ENCODE measurements at places on chromosomes 2 and 18.

- DNase-seq = no peak
These were observed 64.0 kb downstream of the RALBP1 start for GRCh38 chr18:9539283-9539682.

DNA sequence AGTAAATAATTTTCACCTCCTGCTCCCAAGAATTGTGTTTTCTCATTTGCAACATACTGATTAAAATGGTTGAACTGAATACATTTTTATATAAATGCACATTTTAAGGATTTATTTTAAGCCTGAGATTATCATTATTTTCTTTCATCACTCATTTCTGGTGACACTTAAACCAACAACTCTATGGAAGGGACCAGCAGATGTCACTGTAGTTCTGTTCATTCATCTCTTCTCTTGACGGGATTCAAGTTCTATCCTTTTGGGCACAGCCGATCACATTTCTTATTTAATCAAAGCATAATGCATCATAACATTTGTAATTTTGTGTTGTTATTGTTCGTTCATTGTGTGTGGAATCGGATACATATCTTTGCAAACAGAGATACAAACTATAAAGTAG, 417.9 kb downstream of the HRH4 start:
- DNase-seq = peak; percentile 57

- DNase-seq = no peak
These were observed 256.2 kb downstream of the DLGAP1 start for GRCh38 chr18:4198956-4199355.

- DNase-seq = no peak
These were observed 1748.4 kb upstream of the CELF4 start for GRCh38 chr18:39313992-39314391.

DNA sequence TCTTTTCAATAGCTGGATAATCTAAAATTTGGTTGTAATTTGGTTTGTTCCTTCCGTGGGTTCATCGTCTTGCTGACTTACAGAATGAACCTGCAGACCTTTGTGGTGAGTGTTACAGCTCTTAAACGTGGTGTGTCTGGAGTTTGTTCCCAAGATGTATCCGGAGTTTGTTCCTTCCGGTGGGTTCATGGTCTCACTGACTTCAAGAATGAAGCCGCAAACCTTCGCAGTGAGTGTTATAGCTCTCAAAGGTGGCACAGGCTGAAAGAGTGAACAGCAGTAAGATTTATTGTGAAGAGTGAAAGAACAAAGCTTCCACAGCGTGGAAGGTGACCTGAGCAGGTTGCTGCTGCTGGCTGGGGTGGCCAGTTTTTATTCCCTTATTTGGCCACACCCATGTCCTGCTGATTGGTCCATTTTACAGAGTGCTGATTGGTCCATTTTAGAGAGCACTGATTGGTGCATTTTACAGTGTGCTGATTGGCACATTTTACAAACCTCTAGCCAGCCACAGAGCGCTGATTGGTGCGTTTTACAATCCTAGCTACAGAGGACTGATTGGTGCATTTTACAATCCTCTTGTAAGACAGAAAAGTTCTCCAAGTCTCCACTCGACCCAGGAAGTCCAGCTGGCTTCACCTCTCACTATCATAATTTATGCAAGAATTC, 16.6 kb downstream of the RALB start:
- DNase-seq = no peak

DNA sequence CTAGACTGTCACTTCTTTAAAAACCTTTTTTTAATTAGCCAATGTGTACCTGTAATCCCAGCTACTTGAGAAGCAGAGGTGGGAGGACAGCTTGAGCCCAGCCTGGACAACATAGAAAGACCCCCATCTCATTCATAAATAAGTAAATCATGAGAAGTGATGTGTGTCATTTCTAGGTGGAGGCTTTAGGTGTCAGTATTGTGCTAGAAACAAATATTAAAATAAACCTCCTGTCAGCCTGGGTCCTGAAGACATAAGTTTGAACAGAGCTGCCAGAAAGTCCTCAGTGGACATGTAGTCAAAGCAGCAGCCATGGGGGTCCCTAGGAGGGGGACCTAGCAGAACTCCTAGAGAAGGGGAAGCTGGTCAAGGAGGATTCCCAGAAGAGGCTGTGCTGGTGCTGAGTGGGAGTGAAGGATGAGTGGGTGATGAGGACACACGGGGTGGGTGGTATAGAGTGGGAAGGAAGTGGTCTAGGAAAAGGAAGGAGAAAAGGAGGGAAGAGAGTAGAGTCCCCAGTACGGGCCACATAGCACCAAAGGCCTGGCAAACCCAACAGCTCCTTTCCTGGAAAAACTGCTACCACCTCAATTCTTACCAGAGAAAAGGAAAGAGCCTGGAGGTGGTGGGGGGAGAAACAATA, 316.6 kb upstream of the NCKAP5 start:
- no peak for DNase-seq

DNA sequence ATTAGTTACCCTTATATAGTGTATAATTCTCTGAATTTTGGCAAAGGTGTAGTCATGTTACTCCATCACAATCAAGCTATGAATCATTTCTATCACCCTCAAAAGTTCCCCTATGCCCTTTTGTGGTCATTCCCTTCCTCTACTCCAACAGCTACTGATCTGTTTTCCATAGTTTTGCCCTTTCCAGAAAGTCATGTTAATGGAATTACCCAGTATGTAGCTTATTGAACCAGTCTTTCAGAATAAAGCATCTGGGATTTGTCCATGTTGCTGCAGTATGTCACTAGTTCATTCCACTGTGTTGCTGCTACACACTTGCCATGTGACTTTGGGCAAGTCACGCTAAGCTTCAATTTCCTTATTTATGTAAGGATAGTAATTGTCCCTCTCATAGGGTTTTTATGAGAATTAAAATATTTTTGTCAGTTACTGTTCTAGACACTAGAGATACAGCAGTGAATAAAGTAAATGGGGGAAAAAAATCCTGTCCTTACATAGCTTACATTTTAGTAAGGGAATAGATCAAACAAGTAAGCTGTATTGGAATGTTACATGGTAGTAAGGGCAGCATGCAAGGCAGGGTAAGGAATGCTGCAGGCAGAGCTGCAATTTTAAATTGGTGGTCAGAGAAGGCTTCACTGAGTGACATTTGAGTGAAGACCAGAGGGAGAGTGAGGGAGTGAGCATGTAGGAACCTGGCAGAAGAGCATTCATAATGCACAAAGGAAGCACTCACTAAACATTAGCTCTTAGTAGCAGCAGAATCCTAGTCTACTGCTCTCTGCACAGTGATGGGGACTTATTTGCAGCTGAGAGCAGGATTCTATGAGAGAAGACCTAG, 80.3 kb upstream of the TSPYL6 start:
- DNase-seq = no peak

DNA sequence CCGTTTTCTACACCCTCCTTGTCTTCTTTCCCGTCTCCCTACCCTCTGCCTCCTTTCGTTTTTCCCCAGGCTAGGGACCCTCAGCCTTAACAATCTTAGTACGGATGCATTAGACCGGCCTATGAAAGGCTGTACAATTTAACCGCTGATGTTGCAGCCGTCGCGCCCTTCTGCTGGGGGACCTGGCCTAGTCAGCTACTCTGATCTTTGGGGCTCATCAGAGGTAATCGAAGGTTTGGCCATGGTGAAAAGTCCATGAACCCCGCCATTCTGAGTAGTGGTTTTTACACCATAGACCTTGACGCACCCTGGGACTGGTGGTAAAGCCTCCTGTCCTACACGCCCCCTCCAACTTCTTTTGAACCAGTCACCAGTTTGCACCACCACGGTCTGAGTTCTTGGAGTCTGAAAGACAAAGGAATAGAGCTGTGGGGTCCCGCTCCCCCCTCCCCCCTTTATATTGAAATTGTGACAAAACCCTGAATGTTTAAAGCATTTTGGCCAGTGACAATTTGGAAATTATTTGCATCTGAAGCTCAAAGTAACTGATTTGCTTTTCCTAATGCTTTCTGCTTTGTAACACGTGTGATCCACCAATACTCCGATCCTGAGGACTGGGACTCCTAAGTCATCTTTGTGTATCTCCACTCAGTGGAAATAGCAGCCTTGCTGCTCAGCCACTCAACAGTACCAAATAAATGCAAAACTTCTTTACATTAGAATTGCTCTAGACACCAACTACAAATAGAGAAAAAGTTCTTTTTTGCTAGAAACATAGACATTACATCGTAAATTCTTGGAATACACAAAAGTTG, 642 bp upstream of the SRSF7 start:
- DNase-seq = peak; percentile 14

DNA sequence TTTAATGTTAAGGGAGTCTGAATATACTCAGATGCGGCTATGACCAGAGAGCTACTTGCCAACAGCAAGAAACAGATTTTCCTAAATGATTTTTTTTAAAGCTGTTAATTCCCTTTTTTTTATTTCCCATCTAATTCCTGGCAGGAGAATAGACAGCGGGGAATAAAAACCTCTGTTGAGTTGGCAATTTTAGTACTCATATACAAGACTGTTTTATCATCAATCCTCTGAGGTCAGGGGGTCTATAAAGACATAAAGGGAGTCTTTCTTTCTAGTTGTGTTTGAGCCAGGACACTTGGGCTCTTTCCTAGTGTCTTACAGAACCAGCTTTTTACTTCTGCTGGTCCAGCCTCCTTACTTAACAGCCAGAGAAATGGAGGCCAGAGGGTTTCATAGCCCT, 29.4 kb downstream of the MAIP1 start:
- no peak for DNase-seq

- no peak for DNase-seq
These were observed 48.8 kb upstream of the REL start for GRCh38 chr2:60832621-60833020.

DNA sequence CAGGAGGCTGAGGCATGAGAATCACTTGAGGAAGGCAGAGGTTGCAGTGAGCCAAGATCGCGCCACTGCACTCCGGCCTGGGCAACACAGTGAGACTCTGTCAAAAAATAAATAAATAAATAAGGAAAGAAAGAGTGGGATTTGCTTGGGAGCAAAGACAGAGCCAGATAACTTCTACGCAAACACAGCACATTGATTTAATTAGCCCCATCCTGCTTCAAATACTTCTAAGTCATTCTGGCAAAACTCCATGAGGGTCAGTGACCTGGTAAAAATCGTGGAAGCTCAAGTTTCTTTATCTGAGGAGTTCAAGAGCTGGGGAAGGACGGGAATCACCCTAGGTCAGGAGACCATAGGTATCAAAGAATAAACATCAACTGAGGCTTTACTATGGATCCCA, 70.6 kb upstream of the TCF7L1 start:
- no peak for DNase-seq

DNA sequence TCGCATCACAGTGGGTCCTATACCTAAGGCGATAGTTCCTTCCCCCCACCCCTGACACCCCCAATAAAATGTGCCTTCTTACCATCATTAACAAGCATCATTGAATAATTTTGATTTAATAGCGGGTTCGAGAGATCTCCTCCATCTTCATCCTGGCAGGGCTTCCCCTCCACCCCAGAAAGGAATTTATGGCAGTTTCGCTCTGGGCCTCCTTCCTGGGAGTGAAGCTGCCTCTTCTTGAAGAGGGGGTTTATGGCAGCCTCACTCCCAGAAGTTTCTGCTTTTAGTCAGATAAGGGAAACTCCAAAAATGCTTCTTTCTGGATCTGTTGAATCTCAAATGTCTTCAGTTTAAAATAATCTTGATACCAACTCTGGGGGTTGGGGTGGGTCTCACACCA, 45.7 kb downstream of the RRM2 start:
- DNase-seq = no peak

- no peak for DNase-seq
These were observed 71.2 kb upstream of the CNTNAP5 start for GRCh38 chr2:123953846-123954245.

- DNase-seq = no peak
These were observed 945.3 kb downstream of the TRIB2 start for GRCh38 chr2:13662055-13662454.

GRCh38 chr2:18046558-18047212, 168.2 kb downstream of the KCNS3 start:
- no peak for DNase-seq

- no peak for DNase-seq
These were observed 91.6 kb downstream of the HS1BP3 start for GRCh38 chr2:20559277-20559676.

DNA sequence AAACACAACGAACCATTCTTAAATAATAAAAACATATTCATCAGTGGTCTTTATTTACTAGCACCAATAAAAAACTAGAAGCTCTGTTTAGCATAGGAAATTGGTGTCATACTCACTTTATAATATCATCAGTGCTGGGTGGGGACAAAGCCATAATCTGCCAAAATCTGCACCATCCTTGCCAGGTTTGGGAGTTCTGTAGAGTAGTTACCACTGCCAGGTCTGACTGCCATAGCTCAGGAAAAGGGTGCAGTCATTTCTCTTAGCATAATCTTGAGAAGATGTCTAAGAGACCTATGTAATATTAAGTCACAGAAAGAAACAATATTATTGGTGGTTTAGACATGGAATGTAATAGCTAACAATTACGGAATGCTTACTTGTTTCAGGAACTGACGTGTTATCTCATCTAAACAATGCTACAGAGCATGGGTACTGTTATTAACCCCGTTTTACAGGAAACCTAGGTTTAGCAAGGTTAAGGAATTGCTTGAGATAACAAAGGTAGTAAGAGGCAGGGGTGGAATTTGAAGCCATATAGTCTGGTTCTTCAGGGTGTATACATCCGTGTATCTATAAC, 1.6 kb upstream of the MARCHF7 start:
- DNase-seq = no peak

GRCh38 chr18:47749600-47749973, 180.9 kb downstream of the SMAD2 start:
- DNase-seq = no peak

- DNase-seq = no peak
These were observed 328.2 kb upstream of the MEX3C start for GRCh38 chr18:51525453-51526225.

- DNase-seq = no peak
These were observed 24.2 kb downstream of the BCL11A start for GRCh38 chr2:60529136-60529784.

DNA sequence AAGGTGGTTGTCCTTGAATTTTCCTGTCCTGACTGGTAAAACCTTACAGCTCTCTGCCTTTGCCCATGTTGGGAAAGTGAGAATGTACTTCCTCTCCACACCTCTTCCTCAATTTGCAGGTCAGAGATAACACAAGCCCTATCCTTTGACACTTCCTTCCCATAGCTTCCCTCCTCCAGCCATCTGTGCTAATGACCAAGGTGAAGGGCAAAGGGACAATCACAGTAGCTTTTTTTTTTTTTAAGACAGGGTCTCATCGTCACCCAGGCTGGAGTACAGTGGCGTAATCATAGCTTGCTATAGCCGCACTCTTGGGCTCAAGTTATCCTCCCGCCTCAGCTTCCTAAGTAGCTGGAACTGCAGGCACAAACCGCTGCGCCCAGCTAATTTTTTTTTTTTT, 24.3 kb upstream of the STPG4 start:
- DNase-seq = no peak

- no peak for DNase-seq
These were observed 30.9 kb upstream of the REEP1 start for GRCh38 chr2:86368161-86368824.
